Activated CD4-positive, alpha-beta memory T cell treated with anti-CD3 and anti-CD28 coated beads for 36 hours (primary cell): ENCODE measurements at places on chromosomes 12 and 14. TPM values are rescaled to one million over a fixed set of nuclear protein-coding genes. Genes with fewer than 3 reads are reported as not detected.

GRCh38 chr12:60101715-60102114, 505.9 kb downstream of the SLC16A7 start:
- no peak for DNase-seq
- no peak overlapping the region for H3K4me3 ChIP-seq
- H3K27ac ChIP-seq = no peak overlapping the region
- H3K4me1 ChIP-seq = no peaks in the 10 kb centered on the region
- no peaks in the 10 kb centered on the region for H3K27me3 ChIP-seq

GRCh38 chr12:27965411-27965810, 7.1 kb downstream of the PTHLH start:
- no peaks in the 10 kb centered on the region for H3K36me3 ChIP-seq
- H3K4me1 ChIP-seq = peaks cover 19% of the 10 kb centered on the region

Gene SYNE3
- 35.3 TPM for total RNA-seq

Gene FGF6
- not detected for total RNA-seq

DNA sequence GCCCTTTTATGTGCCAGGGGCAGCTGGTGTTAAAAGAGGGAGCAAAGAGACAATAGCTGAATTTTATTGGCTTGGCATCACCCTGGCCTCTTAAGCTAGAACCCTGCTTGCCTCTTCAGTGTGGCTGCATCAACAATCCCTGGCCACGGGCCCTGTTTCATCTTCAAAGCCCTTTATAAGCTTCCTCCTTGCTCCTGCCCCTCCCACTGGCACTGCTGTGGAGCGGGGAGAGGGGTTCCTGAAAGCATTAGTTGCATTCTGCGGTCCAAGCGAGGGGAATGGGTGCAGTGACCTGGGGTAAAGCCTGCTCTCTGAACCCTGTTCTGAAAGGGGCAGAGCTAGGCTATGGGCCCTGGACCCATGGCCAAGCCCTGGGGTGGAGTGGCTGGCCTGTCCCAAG, 220 bp upstream of the KRT83 start:
- peaks cover 28% of the 10 kb centered on the region for H3K27me3 ChIP-seq
- H3K27ac ChIP-seq = no peak overlapping the region
- no peaks in the 10 kb centered on the region for H3K36me3 ChIP-seq
- H3K4me1 ChIP-seq = no peaks in the 10 kb centered on the region

- no peak for DNase-seq
- peaks cover 1% of the 10 kb centered on the region for H3K27me3 ChIP-seq
- H3K36me3 ChIP-seq = peaks cover 2% of the 10 kb centered on the region
- no peak overlapping the region for H3K4me3 ChIP-seq
These were observed 123.9 kb downstream of the GPR65 start for GRCh38 chr14:88128816-88129215.

DNA sequence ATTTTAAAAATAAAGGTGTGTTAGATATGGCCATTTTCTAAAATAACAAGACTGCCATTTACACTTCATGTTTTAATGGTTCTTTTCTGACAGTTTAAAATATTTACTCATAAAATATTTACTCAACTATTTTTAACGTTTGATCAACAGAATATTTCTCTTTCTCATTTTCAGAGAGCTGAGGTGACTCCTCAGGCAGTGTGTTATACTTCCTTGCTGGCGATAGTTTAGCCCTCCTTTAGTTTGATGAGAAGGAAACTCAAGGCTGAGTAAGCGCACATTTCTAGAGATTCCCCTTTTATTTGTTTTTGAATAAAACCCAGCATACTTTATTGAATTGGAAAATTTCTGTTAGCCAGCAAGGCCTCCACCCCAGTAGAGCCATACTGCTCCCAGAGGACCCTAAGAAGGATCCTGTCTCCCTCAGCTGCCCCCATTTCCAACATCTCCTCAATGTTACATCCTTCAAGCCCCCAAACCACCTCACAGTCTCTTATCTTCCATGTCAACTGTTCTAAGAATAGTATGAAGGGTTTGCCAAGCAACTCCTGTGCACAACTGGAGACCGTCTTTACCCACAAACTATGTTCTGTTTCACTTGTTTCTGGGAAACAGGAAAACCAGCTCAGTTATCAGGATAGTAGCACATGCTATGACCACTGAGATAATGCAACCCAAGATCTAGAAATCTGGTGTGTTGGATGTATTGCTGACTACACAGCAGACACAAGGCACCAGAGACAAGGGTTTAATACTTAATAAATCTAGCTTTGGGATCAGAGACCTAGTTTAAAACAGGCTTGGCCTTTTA, 129.5 kb downstream of the STXBP6 start:
- DNase-seq = no peak
- no peaks in the 10 kb centered on the region for H3K4me1 ChIP-seq
- no peaks in the 10 kb centered on the region for H3K36me3 ChIP-seq
- no peak overlapping the region for H3K27ac ChIP-seq
